HFF-Myc (cell line): ENCODE measurements at places on chromosomes 3 and 15.

DNA sequence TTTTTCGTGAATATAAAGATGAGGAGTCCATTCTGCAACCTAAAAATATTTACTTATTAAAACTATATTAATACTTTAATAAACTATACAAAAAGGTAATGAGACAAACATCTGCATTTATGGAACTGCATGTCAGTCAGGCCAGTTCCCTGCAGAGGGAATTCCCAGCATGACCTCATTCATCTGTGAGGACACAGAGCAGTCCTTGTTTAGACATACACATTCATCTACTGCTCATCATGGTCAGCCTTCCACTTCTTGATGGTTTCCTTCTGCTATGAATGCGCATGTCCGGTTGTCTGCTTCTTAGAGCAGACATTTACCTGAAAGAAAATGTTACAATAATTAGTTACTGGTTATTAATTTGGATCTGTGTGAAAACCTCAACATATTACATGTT is 3.3 kb upstream of the ACTR8 start:
- DNase-seq = no peak

DNA sequence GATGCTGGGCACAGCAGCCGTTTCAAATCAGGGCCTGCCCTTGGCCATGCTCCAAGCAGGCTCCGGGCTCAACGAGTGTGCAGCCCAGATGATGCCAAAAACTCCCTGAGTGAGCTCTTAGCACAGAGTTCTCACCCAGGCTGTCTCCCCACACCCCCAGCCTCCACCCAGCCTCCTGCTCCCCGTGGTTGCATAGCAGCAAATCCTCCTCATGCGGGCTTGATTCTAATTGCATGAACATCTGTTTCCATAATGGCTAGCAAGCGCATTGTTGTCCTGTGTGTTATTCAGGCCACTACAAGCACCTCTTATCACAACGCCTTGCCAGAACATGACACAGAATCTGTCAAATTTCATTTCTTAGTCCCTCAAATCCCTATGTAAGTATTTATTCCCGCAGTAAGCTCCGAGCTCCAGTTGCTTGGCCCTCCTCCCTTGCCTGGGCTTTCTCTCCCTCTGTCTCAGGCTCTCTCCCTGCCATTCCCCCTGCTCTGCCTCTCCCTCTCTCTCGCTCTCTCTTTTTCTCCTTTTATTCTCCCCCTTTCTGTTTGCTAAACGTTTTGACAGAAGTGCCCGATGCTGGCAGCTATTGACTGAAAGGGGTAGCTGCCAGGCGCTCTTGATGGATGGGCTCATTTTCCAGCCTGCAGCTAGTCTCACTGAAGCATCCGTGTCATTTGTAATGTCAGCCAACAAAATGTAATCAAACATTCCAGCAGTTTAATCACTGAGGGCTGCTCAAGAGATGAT is 306.5 kb downstream of the IL20RB start:
- no peak for DNase-seq

DNA sequence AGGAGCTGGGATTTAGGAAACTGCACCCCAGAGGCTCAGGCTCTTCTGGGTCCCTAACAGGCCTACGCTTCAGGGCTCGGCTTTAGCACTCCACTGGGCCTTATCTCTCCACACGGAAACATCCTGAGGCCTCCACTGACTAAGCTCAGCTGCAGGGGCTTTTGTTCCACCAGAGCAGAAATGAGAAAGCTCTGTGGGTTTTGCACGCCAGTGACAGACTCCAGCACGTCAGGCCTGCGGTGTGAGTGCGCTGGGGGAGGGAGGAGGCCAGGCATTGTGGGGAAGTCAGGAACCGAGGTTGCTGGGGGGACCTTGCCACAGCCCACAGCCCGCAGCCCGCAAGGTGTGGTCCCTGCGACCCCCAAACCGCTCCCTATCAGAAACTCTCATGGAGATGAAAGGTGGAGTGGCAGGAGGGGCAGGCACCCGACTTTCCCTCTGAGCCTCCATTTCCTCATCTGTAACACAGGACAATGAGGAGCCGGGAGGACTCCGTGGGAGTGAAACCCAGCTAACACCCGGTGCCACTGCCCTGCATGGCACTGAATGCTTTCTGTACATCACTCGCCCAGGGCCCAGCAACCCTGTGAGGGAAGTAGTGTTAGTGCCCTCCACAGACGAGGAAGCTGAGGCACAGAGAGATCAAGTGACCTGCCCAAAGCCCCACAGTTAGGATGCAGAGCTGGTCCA is 106.5 kb downstream of the TPRA1 start:
- no peak for DNase-seq

DNA sequence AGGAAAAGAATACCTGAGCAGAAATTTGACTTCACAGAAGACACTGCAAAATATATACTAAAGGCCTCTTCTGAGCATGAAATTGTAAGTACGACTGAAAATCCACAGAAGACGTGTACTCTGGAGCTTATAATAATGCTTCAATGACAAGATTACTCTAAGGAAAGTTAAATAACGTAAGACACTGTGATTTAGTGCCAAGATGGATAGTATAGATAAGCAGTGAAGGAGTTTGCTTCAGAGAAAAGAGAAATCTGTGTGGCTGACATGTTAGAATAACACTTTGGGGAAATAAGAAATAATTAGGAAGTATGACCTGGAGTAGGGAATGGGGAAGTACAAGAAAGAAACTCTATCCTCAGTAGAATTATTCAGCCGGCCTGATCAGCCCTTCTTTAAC is 28.9 kb downstream of the ALDH1A2 start:
- no peak for DNase-seq

GRCh38 chr3:170811515-170811914 is 58.5 kb downstream of the RPL22L1 start:
- DNase-seq = peak; percentile 57

- DNase-seq = no peak
Observed at GRCh38 chr15:62142736-62143135, 22.3 kb downstream of the C2CD4B start.

- no peak for DNase-seq
Observed at GRCh38 chr15:46778876-46779275, 938.4 kb upstream of the SEMA6D start.

DNA sequence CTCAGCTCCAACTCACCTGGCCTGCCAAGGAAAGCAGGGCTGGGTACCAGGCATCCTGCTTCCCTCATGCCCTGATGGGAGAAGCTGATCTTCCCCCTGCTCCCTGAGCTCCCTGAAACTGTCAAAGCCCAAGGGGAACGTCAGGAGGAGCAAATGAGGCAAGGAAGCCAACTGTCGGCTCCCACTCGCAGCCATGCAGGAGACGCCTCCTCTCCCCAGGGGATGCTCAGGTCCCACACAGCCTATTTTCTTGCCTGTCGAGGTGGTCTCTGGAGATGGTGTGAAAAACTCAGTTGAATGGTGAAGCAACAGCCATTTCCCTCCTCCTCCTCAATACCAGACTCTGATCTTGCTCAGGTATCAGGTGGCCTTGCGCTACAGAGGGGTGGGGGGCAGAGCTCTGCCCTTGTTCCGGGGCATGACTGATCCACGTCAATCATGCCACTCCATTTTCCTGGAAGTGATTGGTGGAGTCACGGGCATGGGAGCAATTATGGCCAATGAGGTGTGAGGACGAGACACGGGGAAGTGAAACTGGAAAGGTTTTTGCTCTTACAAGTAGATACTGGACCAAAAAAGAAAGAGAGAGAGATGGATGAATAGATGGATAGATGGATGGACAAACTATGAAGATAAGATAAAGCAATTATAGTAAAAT is 58.2 kb downstream of the SLC6A1 start:
- DNase-seq = no peak

GRCh38 chr3:102223132-102223531 is 211.7 kb upstream of the ZPLD1 start:
- no peak for DNase-seq
